ENCODE measurements at places on chromosomes 2 and 18.

- no peak for DNase-seq
These were observed 282.4 kb upstream of the SLC14A2 start for GRCh38 chr18:45332871-45333270.

DNA sequence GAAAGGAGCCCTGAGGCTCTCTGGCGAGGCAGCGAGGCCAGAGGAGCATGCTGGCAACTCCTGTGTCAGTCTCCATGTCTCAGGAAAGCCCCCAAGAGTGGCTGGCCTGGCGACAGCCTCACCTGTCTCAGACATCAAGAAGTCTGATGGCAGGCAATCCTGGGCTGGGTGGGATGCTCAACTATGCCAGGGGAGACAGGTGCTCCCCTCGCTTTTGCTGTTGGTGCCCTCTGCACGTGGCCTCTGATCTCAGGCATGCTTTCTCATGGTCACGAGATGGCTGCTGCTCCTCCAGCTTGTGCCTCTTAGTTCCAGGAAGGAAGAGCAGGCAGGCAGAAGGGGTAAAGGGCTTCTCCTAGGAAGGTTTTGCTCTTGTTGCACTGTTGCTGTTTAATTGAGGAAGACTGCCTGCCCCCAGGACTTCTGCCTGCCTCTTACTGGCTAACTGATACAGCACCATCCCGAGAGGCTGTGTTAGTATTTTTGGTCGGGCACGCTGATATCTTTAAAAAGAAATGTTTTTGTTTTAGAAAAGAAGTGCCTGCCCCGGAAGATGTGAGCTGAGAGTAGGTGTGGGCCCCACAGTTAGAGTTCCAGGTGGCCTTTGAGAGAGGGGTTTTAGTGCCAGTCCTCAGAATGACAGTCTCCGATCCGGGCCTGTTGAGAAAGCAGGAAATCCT lies 344.8 kb upstream of the HS6ST1 start:
- DNase-seq: no peak

DNA sequence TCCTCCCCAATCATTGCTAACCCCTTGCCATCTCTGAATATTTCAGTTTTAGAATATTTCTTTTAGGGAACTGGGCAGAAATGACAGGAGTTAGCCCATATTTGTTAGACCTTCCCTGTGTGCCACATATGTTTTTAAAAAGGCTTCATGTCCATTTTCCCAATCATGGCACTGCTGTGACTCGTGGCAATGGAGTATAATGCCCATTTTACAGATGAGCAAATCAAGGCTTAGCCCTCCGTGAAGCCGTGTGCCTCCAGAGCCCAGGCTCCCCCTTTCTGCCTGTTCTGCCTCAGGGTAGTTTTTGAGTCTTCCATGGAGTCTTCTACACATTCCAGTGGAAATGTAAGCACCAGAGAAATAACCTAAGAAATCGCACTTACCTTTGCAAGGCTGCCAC lies 130.1 kb downstream of the KCTD1 start:
- no peak for DNase-seq

DNA sequence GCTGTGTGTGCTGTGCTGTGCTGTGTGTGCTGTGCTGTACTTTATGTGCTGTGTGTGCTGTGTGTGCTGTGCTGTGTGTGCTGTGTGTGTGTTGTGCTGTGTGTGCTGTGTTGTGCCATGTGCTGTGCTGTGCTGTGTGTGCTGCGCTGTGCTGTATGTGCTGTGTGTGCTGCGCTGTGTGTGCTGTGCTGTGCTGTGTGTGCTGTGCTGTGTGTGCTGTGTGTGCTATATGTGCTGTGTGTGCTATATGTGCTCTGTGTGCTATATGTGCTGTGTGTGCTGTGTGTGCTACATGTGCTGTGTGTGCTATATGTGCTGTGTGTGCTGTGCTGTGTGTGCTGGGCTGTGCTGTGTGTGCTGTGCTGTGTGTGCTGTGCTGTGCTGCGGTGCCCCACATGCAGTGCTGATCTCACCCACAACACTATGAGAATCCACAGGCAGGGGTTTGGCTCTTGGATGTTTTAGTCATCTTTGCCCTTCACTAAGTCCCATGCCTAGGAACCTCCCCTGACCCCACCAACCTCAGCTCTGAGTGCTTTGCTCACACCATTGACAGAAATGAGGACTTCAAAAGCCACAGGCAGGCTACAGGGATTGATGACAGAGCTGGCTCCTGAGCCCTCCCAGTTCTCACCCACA lies 30.5 kb upstream of the MAL start:
- DNase-seq: no peak

DNA sequence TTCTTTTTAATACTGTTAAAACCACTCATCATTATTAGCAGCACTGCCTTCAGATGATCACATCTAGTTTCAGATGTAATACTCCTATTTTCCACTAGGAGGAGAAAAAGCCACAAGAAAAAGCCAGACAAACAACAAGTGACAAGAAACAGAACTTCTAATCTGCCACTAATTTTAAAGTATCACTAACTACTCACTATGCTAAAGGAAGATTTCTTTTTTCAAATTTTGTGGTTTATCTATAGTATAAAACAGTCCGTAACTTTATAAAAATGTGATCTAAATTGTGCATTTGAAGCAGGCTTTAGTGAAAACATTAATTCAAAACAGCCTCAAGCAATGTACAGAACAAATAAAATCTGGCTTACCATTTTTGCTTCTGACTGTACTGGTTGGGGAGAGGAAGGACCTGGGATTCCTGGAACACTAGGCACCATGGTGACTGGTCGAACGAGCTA lies 56.8 kb downstream of the ATF2 start:
- DNase-seq: no peak

GRCh38 chr18:77528872-77529271 lies 279.2 kb downstream of the GALR1 start:
- DNase-seq: no peak

- DNase-seq: no peak
These were observed 2.1 kb downstream of the DOCK10 start for GRCh38 chr2:225040142-225040541.

GRCh38 chr2:40480073-40480472 lies 28.2 kb upstream of the SLC8A1 start:
- no peak for DNase-seq

DNA sequence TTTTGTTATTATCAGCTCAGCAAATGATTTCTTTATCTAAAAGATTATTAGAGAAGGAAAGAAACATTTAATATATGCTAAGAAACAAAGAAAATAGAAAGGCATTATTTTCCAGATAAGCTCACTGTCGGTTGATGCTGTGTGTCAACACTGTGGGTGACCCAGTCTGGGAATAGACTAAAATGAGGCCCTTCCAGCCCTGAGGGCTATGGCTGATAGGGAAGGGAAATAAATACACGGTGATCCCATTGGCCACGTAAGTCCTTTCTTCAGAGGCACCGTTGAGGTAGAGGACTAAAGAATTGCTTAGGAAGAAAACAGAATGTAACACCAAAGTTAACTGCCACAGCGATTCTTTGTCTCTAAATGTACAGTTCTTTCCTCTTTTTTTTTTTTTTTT lies 1.8 kb downstream of the ABCB11 start:
- DNase-seq: no peak

GRCh38 chr2:229884775-229885699 lies 36.8 kb downstream of the TRIP12 start:
- DNase-seq: no peak

DNA sequence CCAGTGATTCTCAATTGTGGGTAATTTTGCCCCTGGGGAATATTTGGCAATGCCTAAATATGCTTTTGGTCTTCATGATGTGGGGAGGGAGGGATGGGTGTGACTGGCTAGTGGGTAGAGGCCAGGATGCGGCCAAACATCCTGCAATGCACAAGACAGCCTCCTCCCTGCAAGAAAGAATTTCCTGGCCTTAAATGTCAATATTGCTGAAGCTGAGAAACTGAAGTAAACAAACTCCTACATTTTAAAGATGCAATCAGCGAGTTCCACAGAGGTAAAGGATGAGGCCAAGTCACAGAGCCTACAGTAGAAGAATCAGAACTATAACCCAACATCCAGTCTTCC lies 272.9 kb upstream of the EPHA4 start:
- DNase-seq: no peak

GRCh38 chr2:226554701-226555100 lies 244.9 kb downstream of the IRS1 start:
- no peak for DNase-seq

DNA sequence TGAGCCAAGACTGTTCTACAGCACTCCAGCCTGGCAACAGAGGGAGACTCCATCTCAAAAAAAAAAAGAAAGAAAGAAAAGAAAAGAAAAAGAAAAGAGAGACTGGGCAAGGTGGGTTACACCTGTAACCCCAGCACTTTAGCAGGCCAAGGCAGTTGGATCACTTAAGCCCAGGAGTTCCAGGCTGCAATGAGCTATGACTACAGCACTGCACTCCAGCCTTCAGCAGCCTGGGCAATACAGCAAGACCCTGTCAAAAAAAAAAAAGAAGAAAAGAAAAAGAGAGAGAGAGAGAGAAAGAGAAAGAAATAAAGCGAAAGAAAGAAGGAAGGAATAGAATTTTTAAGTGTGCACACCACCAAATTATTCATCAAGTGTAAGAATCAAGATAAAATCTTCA lies 2.9 kb downstream of the SPIRE1 start:
- no peak for DNase-seq

DNA sequence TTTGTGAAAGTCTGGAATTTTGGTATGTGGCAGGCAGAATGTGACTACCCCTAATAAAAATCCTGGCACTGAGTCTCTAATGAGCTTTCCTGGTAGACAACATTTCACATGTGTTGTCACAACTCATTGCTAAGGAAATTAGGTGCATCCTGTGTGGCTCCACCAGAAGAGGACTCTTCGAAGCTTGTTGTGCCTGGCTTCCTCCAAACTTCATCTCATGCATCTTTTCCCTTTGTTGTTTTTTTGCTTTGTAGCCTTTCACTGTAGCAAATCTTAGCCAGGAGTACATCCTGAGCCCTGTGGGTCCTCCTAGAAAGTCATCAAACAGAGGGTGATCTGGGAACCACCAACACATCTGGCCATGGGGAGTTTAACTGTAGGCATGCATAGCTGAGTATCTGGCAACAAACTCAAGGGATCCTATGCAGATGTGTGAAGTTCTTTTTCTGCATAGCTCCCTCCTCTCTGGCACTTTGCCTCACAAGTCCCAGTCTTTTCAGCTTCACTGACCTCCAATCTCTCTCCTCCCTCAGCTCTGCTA lies 42.1 kb upstream of the SERTAD2 start:
- no peak for DNase-seq

DNA sequence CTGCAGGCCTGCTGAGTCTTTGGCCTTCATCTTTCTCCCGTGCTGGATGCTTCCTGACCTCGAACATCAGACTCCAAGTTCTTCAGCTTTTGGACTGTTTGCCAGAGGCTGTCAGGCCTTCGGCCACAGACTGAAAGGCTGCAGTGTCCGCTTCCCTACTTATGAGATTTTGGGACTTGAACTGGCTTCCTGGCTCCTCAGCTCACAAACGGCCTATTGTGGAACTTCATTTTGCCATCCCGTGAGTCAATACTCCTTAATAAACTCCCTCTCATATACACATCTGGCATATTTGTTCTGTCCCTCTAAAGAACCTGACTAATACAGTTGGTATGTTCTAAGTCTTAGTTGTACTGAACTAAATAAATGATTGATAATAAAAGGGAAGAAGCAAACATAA lies 702.8 kb upstream of the LINC00305 start:
- DNase-seq: no peak

GRCh38 chr2:208036357-208036756 lies 11.0 kb upstream of the PLEKHM3 start:
- no peak for DNase-seq

GRCh38 chr2:12035029-12035720 lies 288.7 kb downstream of the LPIN1 start:
- DNase-seq: no peak

DNA sequence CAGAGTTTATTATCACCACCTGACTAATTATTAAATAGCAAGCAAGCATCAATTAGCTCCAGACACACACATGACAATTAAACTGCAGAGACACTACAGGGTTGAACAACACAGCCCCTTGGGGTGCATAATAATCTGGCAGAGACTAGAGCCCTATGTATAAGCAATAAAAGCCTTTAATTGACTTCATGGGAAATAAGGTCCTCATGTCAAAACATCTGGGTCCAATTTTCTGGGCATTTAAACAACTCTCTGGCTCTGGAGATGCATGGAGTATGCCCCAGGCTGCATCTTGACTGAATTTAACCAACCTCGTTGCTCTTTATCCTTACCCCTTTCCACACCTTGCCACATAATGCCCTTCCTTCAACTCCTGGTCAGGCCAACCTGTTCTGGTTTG lies 270.7 kb upstream of the THUMPD2 start:
- DNase-seq: no peak

DNA sequence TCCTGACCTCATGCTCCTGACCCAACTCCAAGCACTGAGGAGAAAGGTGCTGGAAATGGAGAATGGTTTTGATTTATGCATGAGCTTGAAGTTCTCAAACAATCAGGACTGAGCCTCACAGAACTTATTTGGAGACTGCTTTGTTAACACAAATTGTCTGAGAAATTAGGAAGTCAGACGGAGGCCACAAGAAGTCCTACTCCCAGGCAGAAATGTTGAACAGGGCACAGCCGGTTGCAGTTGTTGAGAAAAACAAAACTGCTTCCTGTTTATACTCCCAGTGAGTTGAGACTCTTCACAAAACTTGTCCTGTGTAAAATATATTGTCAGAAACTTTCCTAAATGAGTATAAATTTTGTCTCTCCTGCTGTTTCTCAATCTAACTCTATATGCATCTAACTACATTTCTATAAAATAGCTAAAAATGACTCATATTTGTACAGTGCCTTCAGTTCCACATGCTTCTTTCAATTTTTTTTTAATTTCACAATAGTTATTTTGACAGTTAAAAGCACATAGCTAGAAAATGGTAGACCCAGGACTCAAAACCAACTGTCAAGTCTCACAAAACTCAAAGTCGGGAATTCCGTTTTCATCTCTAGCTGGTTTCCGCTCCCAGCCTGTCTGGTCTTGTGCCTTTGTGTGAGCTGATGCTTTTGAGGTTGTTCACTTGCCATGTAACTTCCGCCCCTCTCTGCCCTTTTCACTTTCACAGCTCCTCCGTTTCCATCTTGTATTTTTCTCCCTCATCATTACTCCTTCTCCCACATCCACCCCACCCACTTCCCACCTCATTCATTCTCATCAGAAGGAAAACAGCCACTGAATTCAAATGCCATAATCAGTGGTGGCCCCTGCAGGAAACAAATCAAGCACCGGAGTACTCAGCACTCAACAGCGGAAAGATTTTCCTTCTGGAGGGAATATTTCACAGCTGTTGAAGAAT lies 215.0 kb downstream of the SUCLG1 start:
- DNase-seq: no peak

GRCh38 chr2:54658564-54659071 lies 64.8 kb upstream of the EML6 start:
- no peak for DNase-seq
